Stimulated activated CD8-positive, alpha-beta memory T cell treated with anti-CD3 and anti-CD28 coated beads, Interleukin-7, amount 100 ng/mL, for 1 hour (primary cell): ENCODE measurements at places on chromosomes 4 and X.
A peak's percentile ranks its signal among the peaks of the same experiment; 100 is the strongest.

- DNase-seq = no peak
These were observed 253.4 kb downstream of the PDGFC start for GRCh38 chr4:156718226-156718625.

GRCh38 chr4:48275247-48275646 is 5.6 kb upstream of the TEC start:
- DNase-seq = no peak

DNA sequence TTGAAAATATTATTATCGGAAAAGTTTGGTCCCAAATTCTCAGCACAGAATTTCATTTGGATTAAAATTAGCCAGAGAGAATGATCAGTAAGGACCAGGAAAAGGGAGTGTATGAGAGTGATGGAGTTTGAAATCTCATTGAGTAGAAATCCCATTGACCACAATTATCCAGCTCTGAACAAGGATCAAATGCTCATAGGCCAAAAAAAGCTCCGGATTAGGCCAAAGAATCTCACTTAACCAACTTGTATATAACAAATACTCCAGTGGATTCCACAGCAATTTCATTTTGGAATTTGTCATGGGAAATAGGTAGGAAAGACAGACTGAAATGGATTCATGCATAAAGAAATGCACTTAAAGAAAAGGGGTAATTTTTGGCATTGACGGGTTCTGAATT is 83.9 kb upstream of the SORBS2 start:
- DNase-seq = no peak

DNA sequence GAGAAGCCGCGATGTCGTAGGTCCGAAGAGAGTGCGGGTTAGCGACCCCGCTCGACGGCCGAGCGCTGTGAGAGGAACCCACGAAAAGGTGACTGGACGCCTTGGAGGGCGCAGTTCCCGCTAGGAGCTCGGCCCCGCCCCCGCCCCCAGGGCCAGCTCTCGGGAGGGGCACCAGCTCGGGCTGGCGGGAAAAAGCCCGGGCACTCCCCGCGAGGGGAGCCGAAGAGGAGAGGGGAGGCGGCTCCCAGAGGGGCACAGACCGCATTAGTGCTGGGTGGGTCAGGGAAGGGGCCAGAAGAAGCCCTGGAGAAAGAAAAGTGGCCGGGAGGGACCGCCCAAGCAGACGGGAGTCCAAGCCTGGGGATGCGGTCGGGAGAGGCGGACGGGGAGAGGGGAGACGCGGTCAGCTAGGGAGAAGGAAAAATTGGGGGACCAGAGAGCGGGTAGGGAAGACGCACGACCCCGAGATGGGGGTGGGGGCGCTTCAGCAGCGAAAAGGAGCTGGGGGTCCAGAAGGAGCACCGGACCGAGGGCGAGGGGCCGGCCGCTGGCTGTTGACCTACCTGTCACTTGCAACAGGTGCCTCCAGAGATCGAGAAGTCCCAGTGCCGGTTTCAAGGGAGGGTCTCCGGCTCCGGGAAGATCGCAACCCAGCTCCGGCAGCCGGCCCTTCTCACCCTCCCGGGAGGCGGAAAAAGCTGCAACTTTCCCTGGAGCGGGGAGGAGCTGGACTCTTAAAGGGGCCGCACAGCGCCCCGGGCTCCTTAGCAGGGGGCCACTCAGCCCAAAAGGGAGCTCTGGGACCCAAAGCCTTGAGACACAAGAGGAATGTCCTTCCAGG is at the start of gene SYTL4:
Gene SYTL4, minus strand, starts transcription at position 681 of the 841 bp plus-strand sequence. CDS start 30,084 bp downstream, outside the sequence.
- DNase-seq = no peak

GRCh38 chr4:100208459-100208858 is 18.2 kb upstream of the DDIT4L start:
- no peak for DNase-seq

- no peak for DNase-seq
These were observed 63.1 kb downstream of the TSC22D3 start for GRCh38 chrX:107712231-107713202.

- DNase-seq = no peak
These were observed 240.8 kb upstream of the DDX53 start for GRCh38 chrX:22758807-22759481.

DNA sequence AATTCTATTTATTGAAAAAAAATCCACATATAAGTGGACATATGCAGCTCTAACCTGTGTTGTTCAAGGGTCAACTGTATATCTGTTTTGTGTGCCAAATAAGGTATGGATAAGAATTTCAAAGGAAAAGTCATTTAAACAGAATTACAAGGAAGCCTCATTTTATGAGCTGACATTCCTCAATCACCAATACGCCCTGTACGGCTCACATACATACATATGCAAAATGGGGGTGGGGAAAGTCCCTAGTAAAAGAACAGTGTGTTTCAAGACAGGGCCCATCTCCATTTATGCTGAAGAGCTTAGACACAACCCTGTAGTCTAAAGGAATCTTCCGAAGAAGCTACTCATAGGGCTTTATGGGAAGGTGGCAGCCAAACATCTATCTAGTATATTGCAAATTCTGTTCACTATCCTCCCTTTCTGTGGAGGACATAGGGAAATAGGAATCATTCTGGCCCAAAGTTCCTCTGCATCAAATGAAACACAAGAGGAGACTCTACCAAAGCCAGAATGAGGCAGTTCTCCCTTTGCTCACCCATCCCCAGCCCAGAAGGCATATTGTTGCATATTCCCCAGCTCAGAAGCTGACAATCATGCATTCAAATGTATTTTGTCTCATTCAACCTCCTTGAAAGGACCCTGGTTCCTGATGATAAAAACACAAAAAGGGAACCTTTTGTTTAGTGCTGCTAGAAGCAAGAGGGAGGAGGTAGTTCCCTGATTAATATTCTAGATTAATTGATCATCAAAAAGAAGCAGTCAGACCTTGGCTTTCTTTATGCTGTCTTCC is 13.7 kb upstream of the ZBTB33 start:
- DNase-seq = no peak

GRCh38 chr4:31043382-31044062 is 323.4 kb downstream of the PCDH7 start:
- no peak for DNase-seq

DNA sequence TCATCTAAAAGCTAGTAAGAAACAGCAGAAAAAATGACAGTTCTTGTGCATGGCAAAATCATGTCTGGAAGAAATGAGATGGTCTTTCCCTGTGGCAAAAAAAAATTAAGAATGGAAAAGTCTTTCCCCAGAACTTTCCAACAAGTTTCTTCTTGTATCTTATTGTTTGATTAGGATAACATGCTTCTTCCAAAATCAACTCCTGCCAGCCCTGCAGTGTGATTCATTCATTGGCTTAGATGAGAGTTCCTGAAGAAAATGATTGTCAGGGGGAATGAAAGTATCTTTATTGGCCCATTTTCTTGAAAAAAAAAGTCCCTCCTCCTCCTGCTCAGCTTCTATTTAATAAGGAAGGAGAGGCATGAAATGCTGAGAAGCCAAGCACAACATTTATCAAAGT is 407.7 kb downstream of the ARAP2 start:
- no peak for DNase-seq

- no peak for DNase-seq
These were observed 48.4 kb downstream of the GPC3 start for GRCh38 chrX:133937022-133937421.

DNA sequence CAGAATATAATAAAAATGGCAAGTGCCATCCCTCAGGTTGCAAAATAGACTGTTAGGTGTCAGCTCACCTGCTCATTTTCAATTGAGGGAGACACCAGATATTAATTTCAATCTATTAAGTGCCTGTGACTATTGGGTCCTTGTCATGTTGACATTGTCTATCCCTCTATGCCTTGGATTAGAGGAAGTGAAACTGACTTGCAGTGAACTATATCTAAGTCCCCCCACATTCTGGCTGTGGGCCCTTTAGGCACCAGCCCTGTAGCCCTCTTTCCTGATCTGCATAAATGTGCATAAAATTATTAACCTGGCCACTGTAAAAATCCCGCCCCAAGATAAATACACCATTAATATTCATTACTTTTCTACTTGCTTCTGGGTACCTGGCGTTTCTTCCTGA is 293.0 kb upstream of the CLNK start:
- DNase-seq = no peak

GRCh38 chrX:43654431-43655150 is 1.5 kb upstream of the MAOA start:
- DNase-seq = peak; percentile 62
